ENCODE measurements at places on chromosomes 2 and 18.

- peak; percentile 65 for DNase-seq
These were observed 4.6 kb downstream of the TGIF1 start for GRCh38 chr18:3454365-3455089.

- peak; percentile 25 for DNase-seq
These were observed 7.0 kb upstream of the LYPD1 start for GRCh38 chr2:132676999-132677398.

DNA sequence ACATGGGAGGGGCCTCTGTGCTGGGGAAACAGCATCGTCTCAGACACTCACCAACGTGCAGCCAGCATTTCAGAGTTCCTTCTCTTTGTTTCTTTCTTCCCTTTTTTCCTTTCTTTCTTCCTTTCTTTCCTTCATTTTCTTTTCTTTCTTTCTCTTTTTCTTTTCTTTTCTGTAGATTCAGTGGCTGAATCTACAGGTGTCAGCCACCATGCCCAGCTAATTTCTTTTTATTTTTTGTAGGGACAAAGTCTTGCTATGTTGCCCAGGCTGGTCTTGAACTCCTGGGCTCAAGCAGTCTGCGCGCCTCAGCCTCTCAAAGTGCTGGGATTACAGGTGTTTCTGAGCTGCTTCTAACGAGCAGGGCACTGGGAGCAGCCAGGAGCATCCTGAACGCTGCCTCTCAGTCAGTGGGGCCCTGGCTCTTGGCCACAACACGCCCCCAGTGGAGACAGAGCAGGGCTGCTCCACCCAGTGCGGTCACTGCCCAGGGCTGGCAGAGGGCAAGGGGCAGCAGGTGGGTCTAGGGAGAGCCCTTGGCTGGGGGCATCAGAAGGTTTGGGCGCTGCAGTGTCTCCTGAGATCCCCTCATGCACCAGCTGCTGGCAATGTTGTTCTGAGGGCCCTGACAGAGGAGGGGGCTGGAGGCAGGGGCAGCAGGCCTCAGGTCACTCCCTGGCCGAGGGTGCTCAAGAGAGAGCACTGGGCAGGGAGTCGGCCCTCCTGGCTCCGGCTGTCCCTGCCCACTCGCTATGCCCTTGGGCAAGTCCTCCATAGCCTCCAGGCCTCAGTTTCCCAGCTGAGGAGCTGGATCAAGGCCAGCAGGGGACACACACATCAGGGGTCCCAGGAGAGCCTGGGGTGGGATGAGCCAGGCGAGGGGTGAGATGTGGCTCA, 4.7 kb upstream of the KLHL30 start:
- no peak for DNase-seq

GRCh38 chr2:182117196-182117595, 131.5 kb downstream of the PPP1R1C start:
- DNase-seq, result peak; percentile 63

DNA sequence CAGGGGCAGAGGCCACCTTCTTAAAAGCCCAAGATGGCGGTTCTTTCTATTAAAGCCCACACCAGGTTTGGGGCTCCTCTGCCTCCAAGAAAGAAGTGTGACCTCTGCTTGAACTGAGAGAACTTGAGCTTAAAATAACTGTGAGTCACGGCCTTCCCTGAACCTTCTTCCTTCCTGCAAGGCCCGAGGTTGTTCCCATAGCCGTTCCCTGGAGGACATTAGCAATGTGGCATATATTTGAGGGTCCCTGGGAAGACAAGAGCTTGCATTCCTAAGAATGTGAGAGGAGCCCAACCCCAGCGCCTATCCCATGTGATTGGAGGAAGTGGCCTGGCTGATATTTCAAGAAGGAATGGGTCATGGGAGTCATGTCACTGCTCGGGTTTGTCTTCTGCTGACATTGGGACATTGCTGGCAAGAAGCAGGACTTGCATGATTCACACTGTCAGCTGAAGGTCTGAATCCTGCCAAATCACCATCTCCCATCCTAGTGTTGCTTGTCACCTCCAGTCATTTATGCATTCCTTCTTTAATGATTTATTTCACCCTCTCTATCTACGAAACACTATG, 168.1 kb downstream of the TRIB2 start:
- no peak for DNase-seq

DNA sequence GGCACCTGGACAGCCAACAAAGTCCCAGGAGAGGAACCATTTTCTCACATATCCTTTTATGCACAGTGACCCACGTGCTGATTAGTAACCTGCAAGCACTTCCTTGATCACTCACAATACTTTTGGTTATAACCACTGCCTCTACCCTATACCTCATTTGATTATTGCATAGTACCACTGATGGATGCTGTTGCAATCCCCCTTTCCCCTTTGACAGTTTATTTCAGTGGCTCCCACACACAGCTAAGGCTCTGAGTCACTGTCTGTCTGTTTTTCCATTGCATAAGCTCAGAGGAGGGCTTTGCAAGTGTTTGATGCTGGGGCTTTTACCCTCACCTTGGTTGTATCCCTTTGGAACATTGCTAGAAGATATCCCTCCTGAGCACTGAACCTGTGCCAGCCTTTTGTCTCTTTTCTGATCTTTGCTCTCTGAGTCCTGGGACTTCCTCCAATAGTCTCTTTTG, 101.7 kb upstream of the RBBP8 start:
- DNase-seq, result no peak

GRCh38 chr2:67039517-67040103, 357.5 kb upstream of the ETAA1 start:
- DNase-seq, result no peak

- no peak for DNase-seq
These were observed 9.4 kb upstream of the GBX2 start for GRCh38 chr2:236177604-236177966.

- DNase-seq, result no peak
These were observed 232.3 kb upstream of the MYT1L start for GRCh38 chr2:2563309-2563860.

GRCh38 chr2:220980966-220981675, 591.0 kb downstream of the EPHA4 start:
- no peak for DNase-seq

- no peak for DNase-seq
These were observed 537.1 kb upstream of the ID2 start for GRCh38 chr2:8144785-8145184.

DNA sequence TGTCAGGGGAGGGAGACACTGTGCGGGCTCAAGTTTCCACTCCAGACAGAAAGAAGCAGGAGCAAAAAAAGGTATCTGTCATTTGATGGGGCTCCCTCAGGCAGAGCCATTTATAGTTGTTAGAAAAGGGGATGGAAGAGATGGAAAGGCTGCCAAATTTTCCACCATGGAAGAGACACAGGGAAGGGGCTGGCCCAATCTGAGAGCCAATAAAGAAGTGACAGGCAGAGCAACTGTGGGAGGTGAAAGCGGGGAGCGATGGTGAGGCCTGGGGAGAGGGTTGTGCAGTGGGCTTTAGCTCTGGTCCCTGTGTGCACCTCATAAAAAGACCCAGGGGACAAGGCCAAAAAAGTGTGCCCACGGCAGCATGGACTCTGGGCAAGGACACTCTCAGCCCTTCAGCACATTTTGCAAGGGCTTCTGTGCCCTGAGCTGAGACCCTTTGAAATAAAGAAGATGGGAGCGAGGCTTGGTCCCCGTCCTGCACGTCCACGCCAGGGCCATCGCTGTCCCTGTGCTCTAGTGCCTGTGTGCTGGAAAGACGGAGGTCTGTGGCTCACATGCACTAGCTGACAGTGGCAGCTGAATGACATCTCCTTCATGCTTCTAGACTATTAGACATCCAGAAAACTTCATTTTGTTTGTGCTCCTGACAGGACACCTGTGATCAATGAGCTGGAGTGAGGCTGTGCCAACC, 456.7 kb upstream of the HS6ST1 start:
- no peak for DNase-seq

GRCh38 chr2:190887089-190887488, 6.5 kb downstream of the GLS start:
- peak; percentile 84 for DNase-seq

DNA sequence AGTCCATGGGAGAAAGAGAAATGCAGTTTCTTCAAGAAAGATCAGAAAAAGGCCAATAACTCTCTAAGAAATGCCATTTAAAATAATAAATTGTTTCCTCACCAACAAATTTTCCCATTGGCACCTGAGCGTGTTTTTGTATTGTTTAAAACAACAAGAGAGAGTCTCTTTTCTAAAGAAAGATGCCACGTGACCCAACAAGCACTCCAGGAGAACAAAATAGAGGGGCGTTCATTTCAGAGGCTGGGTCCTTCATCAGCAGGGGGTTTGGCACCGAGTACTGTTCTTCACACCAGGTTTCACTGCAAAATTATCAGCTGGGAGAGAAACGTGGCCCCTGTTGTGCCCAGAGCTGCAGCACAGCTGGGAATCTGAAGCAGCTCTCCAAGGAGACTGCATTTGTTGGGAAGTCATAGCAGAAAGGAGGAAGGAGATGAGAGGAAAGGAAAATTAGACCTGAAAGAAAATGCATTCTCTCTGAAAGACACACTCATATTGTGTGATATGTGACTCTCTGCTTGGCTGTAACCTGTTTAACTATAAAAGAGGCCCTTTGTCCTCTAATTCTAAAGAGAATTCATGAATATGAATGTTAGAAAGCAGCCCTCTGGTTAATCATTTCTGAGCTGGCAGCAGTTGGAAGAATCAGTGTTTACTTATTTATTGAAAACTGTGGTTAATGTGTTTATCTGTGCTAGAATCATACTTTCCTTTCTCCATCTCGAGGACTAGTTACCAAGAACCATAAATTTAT, 205.3 kb upstream of the CDH20 start:
- no peak for DNase-seq

DNA sequence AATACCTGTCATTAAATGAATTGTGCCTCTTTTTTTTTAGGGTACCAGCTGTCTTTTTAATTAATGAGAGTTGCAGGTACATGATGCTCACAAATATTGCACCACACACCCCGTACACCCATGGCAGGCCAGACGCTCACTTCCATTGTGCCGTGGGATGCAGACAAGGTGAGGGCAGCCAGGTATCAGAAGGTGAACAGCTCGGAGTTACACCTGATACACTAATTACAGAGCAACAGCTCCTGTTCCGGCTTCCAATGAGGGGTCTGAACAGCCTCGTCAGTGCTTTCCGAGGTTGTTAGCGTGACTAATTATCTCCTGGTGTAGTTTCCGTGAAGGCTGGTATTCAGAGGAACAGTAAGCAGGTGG, 442.8 kb downstream of the ZNF516 start:
- DNase-seq, result no peak

GRCh38 chr2:207304761-207305160, 139.0 kb upstream of the KLF7 start:
- DNase-seq, result no peak

GRCh38 chr2:196170213-196170605, 1.2 kb downstream of the STK17B start:
- DNase-seq, result peak; percentile 65

- DNase-seq, result peak; percentile 61
These were observed 82.8 kb downstream of the SLC25A12 start for GRCh38 chr2:171811245-171811628.

DNA sequence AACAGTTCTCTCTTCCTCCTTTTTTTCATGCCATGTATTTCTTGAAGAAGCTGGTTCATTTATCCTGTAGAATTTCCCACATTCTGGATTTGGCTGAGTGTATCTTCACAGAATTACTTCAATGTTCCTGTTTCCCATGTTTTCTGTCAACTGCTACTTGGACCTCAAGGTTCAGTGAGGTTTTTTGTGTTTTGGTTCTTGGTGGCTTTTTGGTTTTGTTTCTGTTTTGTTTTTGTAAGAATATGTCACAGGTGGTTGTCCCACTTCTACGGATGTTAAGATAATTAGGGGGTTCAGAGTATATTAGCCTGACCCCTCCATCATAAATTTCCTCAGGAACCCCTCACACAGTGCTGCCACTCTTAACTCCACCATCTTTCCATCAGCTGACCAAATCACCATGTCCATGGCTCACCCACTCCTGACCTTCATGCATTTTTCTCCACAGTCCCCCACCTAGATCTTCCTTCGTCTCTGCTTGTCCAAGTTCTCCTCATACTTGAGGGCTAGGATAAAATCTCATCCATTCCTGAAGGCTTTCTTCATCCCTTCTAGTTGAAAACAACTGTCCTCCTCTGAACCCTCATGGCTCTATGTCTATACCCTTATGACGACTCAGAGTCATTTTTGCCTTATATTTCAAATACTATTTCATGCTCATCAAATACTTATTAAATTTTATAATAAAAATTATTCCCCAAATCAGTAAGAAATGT, 40.4 kb downstream of the PLEKHM3 start:
- DNase-seq, result no peak

- DNase-seq, result peak; percentile 47
These were observed 83.0 kb downstream of the TSHZ1 start for GRCh38 chr18:75293591-75293990.

GRCh38 chr18:74731097-74731496, 133.4 kb downstream of the ZNF407 start:
- peak; percentile 11 for DNase-seq
